ENCODE measurements at places on chromosomes 1 and 21.

DNA sequence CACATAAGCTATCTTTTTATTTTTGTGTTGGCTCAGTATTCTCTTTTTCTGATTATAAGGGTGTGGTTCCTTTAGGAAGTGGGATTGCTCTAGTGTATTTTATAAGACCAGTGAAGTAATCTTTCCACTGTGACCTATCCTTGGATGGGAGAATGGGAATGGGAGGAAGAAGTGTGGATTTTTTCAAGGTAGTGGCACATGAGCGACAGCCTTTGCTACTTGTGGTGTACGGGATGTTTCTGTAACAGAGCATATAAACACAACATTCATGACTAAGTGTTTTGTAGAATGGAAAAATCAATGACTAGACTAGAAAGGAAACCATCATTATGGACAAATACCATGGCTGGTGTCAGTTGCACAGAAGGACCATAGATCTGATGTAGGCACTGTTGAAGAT, 209.6 kb downstream of the GIPC2 start:
- DNase-seq = no peak

GRCh38 chr1:162327788-162328165, 48.9 kb downstream of the SPATA46 start:
- DNase-seq = no peak

DNA sequence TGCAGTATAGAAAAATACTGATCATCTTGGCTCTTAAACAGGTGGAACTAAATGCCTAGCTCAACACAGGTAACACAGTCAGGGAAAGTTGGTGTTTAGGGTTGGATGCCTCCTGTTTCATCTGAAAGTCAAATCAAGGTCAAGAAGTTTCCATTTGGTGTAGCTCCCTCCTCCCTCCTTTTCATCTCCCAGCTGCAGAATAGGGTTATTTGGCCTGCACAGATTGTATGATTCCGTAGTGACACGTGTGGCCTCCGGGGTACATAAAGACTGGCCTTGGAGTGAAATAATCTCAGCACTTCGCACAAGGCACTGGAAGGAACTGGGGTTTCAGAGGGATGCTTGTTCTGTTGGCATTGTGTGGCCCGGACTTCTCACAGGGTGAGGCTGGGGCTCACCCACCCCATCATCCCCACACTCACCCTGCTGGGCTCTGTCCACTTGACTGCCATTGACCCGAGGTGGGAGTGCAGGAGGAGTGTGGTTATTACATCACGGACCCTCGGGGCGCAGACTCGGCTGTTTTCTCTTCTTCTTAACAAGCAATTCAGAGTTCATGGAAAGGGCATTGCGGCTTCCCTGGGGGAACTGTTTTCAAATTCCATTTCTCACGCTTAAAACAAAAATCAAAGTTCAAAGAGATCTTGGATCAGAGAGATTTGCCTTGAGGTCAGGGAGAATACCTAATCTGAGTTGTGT, 18.4 kb downstream of the IGSF5 start:
- DNase-seq = no peak

DNA sequence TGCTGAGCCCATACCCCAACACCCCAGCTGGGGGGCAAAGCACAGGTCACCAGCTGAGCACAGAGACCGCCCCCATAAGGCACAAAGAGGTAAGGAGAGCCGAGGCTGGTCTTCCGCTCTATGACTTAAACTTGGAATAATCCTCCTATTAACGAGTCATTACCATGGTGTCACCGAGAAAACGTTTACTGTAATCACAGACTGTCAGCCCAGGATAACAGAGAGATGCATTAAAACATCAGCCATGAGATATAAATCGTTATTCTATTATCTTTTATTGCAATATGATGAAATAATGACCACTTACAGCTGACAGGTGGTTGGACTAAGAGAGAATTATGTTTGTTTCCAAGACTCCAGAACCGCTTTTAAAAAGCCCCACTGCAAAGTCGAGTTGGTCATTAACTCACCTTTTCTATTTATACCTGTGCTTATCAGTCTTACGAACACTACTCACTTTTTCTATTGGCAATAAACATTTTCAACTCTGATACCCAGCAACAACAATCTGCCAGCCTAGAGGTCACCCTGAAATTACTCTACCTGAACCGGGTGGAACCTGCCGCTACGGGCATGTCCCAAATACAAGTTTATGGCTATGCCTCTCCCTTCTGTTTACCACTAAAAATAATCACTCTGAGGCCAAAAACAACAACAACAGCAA, 21.5 kb downstream of the NPHP4 start:
- DNase-seq = no peak

DNA sequence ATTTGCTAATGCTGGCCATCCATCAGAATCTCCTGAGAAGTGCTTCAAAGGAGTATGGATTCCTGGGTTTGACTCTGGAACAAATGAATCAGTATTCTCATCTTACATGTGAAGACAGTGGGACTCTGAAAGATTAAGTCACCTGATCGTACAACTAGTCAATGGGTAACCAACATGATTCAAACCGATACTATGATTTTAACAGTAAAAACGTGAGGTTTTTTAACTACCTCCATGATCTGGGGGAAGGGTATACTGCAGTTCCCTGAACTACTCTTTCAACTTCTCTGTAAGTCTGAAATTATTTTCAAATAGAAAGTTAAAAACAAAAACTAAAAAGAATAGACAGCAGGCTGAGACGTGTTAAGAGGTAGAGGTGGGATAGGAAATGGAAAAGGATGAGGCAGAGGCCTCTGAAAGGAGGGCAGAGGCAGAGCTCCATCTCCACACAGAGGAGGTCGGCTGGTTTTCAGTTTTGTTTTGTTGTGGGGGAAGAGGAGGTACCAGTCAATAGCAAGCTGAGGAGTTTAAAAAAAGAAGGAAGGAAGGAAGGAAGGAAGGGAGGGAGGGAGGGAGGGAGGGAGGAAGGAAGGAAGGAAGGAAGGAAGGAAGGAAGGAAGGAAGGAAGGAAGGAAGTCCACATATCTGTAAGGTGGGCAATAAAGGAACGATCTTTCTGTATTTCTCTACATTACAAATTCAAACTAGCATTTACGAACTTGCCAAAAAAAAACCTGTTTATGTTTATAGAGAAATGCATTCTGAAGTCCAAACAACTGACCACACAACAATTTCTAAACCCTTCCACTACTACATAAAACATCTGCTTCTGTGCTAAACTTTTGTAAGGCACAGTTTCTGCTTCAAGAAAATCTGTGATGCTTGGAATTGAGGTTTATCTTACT, 213.1 kb downstream of the RERE start:
- DNase-seq = peak; percentile 39

All from stimulated activated naive CD8-positive, alpha-beta T cell treated with anti-CD3 and anti-CD28 coated beads, Interleukin-15, amount 100 ng/mL, for 72 hours (primary cell).